Psoas muscle (tissue), 8 donors: ENCODE measurements at places on chromosomes 1 and 21. TPM values are rescaled to one million over a fixed set of nuclear protein-coding genes. Genes with fewer than 3 reads are reported as not detected.

The HFM1 gene
- polyA plus RNA-seq: 0.08 TPM

The NPHS2 gene
- not detected for polyA plus RNA-seq

DNA sequence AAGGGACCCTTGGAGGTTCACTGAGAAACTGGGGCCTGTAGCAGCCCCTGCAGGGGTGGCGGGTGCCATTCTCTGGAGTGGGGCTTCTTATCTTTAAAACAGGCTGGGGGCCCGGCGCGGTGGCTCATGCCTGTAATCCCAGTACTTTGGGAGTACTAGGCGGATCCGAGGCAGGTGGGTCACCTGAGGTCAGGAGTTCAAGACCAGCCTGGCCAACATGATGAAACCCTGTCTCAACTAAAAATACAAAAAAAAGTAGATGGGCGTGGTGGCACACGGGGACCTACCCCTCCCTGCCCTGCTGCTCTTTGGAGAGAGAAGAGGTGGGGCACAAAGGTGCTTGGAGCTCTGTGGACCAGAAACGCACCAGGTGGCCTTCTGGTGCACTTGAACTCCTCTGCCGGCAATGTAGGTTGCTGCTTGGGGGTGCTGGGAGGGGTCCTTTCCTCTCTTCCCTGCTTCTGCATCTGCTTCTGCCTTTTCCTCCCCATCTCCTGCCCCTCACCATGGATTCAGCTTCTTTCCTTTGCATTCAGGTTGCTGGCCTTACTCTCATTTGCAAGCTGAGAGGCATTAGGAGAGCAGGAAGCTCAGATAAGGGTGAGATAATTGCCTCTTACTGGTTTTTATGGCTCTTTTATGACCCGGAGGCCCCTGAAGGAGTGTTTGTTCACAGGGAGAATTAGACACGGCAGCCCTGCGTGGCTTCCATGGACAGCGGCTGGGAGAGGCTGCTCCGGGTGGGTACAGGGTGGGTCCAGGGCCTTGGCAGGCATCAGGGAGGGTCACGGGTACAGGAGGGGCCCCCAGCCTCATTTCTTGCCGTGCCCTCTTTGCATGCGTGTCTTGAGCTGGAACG lies 57.4 kb downstream of the ARHGEF10L start:
- no peak for DNase-seq

DNA sequence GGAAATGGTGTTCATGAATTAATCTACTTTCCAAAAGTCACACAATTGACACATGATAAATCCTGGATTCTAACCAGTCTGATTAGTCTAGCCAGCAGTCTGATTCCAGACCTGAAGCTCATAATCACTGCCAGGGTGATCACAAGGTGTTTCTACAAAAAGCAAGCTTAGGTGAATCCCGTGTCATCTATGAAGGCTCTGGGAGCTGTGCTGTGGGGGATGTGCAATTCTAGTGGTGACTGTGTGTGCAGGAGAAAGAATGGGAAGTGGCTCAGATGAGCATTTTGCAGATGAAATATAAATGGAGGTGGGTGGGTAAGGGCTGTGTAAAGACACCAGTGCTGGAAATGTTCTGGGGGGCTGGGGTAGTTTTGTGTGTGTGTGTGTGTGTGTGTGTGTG lies 1.8 kb upstream of the NPPB start:
- no peak for DNase-seq

- no peak for DNase-seq
Measured at GRCh38 chr1:205928317-205928716, 14.9 kb downstream of the SLC26A9 start.

GRCh38 chr1:243267914-243268653 lies 12.2 kb downstream of the SDCCAG8 start:
- no peak for DNase-seq

GRCh38 chr1:8249838-8250237 lies 68.1 kb upstream of the SLC45A1 start:
- no peak for DNase-seq

DNA sequence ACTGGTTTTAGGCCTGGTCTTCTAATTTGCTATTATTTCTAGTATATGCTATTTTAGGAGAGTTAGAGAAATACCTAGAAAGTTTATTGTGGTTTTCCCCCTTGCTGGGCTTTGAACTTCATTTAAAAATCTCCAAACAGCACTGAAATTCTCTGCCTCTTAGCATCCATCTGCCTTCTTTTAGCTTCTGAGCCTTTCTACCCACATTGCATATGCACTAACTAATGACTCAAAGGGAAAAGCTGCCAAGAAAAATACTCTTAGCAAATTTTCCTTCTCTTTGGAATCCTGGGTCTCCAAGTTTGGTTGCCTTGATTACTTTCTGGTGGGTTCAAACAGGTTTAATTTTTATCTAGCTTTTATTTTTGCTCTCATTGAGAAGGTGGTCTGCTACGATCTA lies 408.4 kb upstream of the PTBP2 start:
- DNase-seq: no peak

- DNase-seq: no peak
Measured at GRCh38 chr21:41931041-41931451, 22.8 kb downstream of the C2CD2 start.

DNA sequence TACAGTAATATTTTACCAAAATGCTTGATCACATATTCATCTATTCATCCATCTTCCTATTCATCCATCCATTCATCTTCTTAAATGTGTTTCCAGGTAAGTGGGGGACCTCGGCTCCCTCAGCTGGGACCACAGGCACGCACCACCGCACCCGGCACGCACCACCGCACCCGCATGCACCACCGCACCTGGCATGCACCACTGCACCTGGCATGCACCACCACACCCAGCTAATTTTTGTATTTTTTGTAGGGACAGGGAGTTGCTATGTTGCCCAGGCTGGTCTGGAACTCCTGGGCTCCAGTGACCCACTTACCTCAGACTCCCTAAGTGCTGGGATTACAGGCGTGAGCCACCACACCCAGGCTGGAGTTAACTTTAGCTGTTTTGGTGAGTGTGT lies 21.2 kb downstream of the ACTRT2 start:
- no peak for DNase-seq
